NCI-H69 (cell line): ENCODE measurements at places on chromosomes 2 and 18.
A peak's percentile ranks its signal among the peaks of the same experiment; 100 is the strongest.

DNA sequence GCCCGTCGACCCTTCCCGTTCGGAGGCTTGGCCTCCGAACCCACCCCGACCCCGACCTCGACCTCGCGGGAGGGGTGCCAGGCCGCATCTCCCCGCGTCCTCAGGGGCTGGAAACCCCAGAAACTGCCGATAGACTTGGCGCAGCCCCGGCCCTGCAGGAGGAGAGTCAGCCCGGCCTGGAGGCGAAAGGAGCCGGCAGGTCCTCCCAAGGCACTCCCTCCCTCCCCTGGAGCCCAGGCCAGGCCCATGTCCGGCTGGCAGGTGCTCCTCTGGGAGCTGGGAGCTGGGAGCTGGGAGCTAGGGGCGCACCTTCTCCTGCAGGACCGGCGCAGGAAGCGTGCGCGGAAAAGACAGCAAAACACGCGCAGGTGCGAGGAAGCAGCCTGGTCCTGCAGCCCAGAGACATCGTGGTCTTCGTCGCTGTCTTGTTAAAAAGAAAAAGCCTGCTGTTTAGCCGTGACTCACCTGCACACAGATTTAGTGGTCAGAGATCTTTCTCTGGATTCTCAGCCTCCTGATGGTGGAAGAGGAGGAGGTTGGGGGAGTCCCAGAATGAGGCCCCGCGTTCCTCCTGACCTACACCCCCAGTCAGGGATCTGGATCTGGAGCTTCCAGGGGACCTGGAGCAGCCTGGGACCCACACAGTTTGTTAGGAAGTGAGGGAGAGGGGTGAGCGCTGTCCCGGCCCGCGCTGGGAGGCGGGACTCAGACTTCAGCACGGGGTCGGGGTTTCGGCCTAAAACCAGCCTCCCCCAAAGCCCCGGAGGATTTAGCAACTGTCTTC, 660 bp upstream of the MBP start:
- DNase-seq = peak; percentile 44

- peak; percentile 47 for DNase-seq
Observed at GRCh38 chr2:105403783-105404698, 5.2 kb upstream of the FHL2 start.

- no peak for DNase-seq
Observed at GRCh38 chr2:158644139-158644538, 151.0 kb upstream of the DAPL1 start.

- peak; percentile 84 for DNase-seq
Observed at GRCh38 chr18:62881509-62882016, 166.2 kb downstream of the PHLPP1 start.

DNA sequence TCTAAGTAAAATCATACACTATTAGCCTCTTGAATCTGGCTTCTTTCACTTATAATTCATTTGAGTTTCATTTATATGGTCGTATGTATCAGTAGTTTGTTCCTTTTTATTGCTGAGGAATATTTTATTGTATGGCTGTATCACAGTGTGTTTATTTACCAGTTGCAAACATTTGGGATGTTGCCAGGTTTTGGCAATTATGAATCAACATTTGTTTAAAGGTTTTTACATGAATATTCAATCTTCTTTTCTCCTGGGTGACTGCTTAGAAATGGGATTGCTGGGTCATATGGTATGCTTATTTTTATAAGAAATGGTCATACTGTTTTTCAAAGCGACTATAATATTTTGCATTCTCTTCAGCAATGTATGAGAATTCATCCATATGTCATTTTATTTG, 107.9 kb downstream of the PMAIP1 start:
- DNase-seq = no peak

DNA sequence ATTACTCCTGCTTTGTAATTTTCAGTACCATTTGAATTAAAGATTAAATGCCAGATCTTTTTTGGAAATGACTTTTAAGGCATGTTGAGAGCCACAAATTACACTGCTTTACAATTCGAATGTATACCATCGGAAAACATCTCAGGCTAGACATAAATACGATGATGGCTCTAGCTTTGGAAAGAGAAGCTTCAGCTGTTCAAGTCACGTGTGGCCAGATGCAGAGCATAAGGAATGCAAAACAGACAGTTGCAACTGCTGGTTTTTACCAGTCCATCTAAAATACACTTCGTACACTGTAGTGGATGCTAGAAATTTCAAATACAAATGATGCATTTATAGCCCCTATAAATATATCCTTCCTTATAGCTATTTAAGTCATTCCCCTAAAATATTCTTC, 8.0 kb downstream of the ZNF516 start:
- DNase-seq = peak; percentile 16

- DNase-seq = no peak
Observed at GRCh38 chr2:31334311-31335026, 80.1 kb downstream of the XDH start.

DNA sequence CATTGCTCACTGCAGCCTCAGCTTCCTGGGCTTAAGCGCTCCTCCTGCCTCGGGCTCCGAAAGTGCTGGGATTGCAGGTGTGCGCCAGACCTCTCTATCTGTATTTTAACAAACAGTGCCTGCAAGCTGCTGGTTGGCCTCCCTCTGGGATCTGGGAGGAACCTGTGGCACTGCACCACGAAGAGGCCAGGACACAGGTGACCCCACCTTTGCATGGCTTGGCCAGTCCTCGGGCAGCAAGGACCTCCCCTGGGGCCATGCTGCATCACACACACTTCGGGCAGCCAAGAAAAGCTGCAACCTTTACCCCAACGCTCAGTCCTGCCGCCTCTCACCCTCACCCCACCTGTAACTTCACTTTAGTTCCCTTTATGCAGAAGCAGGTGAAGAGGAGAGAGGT, 70.0 kb downstream of the PXDN start:
- no peak for DNase-seq

DNA sequence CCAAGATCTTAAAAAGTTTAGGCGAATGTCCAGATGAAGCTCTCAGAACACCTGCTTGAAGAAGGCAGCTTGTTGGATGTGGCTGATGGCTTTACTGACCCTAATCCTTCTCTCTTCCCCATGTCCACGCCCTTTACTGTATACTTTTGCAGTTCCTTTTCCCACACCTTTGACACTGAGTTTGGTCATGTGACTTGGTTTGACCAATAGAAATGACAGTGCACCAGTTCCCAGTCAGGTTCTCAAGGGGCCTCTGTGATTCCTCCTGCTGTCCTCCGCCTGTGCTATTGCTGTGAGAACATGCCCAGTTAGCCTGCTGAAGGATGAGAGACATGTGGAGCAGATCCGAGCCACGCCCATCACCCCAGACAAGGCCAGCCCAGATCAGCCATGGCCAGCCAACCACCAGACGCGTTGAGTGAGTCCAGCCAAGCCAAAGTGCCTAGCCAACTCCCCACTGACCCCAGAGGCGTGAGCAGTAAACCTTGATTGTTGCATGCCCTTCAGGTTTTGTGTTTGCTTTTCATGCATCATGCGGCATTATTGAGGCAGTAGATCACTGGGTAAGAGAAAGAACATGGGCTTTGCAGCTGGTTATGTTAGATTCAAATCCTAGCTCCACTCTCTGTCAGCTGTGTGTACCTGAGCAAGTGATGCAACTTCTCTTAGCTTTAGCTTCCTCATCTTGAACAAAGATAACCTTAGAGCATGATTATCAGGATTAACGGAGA, 258.0 kb upstream of the SIX2 start:
- peak; percentile 27 for DNase-seq

DNA sequence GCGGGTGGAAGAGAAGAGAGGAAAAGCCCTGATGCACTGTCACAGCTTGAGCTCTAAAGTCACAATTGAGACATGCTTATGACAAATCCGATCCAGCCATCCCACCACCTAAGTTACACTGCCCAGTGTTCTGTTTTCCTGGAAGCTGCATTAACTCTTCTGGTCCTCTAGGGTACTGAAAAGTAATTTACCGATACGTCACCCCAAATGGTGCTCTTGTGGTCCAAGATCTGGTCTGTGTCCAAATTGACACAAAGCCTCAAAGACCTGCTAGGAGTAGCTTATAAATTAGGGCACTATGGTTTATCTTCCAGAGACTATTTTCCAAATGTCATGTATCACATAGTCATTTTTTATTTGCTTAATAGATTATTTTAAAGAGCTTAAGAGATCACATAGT, 186.7 kb upstream of the ETAA1 start:
- peak; percentile 76 for DNase-seq

DNA sequence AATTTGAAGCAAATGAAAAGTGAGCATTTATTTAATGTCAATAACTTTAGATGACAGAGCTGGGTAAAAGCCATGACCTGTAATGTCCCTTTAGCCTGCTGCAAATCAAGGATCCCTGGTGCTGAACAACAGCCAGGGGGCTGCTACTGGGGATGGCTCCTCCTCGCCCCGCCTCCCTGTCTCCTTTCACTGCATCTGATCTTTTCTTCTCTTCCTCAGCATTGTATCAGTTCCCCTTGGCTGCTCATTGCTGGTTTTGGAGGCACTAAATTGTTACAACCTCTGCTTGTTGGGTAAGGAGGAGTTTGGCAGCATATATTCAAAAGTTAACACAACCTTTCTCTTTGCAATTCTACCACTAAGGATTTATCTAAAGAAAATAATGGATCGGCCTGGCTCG, 236.3 kb upstream of the ID2 start:
- peak; percentile 32 for DNase-seq

GRCh38 chr2:12091201-12091806, 344.9 kb downstream of the LPIN1 start:
- DNase-seq = no peak

- no peak for DNase-seq
Observed at GRCh38 chr2:126614524-126615227, 41.3 kb upstream of the GYPC start.

DNA sequence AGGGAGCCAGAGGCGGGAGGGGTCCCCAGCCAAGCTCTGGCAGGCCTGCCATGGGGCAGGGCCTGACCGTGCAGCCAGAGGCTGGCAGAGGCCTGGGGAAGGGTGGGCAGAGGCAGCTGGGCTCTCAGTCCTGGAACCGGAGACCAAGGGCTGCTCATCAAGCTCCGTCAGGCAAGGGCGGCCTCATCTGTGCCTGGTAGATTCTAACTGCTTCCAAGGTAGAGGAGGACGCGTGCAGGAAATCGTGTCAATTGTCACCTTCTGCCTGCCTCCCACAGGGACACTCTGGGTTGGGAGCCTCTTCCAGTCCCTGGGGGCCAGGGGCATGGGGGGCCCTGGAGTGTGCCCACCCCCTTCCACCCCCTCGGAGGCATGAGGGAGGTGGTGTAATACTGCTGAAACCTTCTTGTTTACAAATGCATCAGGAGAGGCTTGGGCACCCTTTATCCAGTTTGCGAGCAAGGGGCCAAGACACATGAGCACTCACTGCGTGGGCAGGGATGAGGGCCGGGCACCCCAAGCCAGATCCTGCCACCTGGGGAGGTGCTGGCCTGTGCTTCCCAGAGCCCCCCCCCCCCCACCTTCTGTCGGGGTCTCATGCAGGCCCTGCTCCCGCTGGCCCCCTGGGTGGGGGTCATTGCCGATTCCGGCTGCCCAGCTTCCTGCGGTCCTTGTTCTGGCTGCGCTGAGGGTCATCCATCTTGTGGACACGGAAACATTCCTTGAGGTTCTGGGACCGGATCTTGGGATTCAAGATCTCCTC, 9.0 kb downstream of the SNORC start:
- DNase-seq = no peak

GRCh38 chr2:113117541-113118262, 9.7 kb upstream of the IL1RN start:
- DNase-seq = no peak

- no peak for DNase-seq
Observed at GRCh38 chr2:112880696-112881095, 30.3 kb upstream of the IL37 start.

GRCh38 chr2:229669841-229670240, 44.5 kb downstream of the DNER start:
- DNase-seq = no peak

GRCh38 chr2:161955211-161955610, 118.8 kb downstream of the DPP4 start:
- no peak for DNase-seq

DNA sequence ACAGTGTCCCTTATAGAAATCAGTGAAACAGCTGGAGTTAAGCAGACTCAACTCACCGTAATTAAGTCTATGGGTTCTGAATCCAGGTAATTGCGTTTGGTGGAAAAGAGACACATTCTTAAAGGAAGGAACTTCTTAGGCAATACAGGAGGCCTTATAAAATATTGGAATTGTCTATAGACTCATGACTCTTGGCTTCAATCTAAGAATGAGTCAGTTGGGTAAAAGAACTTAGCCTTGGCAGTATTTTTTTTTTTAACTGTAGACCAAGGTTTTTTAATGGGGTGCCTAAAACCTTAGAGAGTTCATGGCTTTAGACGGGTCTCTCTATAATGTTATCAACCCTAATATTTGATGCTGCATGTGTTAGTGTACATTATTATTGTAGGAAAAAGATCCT, 47.6 kb downstream of the CCDC85A start:
- no peak for DNase-seq

DNA sequence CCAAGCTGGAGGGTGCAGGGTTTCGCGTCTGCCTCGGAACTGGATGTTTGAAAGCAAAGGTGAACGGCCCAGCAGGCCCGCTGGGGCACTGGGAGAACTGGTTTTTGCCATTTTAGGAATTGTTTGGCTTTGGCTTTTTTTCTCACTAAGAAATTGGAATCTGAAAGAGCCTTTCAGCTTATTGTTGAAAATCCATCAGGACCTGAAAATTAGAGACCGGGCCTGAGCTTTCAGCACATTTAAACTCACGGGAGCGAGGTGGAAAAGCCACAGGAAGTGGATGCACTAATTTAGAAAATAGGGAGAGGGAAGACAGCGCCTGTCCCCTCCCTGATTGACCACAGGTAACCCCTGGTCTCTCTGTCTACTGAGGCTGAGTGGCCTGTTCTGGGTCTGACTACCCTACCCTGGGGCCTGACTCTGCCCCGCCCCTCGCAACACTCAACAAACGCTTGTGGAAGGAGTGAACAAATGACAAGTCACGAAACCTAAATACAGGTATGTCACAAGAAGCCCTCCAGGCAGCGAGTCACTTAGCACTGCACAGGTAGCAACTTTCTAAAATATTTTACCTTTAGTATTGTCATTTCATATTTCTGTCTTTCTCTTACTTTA, 100.3 kb upstream of the MBOAT2 start:
- DNase-seq = no peak

- peak; percentile 82 for DNase-seq
Observed at GRCh38 chr2:65349863-65350262, 82.5 kb downstream of the SPRED2 start.

GRCh38 chr2:161578998-161579397, 45.2 kb upstream of the SLC4A10 start:
- no peak for DNase-seq

DNA sequence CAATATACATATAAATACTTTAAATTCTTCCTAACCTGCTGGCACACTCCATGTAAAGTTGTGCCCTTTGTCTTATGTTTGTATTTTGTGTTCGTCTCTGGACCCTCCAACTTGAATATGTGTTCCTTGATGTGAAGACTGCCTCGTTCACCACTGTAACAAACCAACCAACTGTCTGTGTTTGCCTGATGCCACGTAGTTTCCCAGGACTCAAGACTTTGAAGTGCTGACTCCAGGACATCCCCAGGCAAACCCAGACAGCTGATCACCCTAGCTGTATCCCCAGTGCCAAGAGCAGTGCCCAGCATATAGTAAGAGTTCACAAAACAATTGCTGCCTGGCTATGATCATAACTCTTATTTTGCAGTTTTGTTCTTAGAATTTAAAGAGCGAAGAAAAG, 15.5 kb upstream of the CD226 start:
- no peak for DNase-seq

- no peak for DNase-seq
Observed at GRCh38 chr18:2549462-2549861, 21.8 kb downstream of the METTL4 start.
